ENCODE measurements at places on chromosomes 12 and 14.

- no peak for DNase-seq
Observed at GRCh38 chr12:130686511-130686991, 29.5 kb downstream of the RIMBP2 start.

DNA sequence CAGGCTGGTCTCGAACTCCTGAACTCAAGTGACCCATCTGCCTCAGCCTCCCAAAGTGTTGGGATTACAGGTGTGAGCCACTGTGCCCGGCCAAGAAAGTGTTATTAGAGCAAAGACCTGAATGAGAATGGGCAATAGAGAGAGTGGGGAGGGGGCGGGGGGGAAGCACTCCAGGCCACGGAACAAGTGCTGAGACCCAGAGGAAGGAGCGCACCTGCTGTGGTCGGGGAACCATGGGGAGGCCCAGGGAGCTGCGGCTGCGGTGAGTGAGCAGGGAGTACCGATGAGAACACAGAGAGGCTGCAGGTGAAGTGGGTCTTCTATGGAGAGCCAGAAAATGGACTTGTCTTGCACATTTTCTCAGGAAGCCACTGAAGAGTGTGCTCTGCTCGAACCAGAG is 10.8 kb downstream of the SMIM41 start:
- DNase-seq: no peak

GRCh38 chr12:130868412-130868811 is 3.5 kb upstream of the RAN start:
- no peak for DNase-seq

GRCh38 chr12:56932146-56932545 is 2.1 kb downstream of the SDR9C7 start:
- DNase-seq: no peak

DNA sequence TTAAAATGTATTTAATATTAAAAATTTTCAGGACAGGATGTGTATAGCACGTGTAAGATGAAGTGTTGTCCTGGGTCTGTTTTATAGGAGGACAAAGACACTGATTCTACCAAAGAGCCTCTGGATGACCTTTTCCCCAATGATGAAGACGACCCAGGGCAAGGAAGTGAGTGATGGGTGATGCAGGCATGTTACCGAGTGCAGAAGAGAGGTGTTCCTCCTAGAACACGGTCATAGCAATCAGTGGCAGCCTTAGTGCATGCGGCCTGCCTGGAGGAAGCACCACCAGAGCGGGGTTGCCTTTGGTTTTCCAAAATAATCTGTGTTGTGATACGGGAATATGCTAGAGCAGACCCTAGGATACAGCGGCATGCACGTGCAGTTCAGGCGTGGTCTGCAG is 33.0 kb downstream of the KLC1 start:
- DNase-seq: no peak

- no peak for DNase-seq
Observed at GRCh38 chr14:62179367-62180018, 417.3 kb downstream of the SNAPC1 start.

DNA sequence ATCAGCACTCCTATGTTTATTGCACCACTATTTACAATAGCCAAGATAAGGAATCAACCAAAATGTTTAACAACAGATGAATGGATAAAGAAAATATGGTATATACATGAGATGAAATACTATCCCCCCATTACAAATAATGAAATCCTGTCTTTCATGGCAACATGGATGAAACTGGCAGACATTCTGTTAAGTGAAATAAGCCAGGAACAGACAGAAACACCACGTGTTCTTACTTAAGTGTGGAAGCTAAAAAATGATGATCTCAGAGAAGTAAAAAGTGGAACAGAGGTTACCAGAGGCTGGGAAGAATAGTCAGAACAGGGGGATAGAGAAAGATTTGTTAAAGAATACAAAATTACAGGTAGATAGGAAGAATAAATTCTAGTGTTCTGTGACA is 113.7 kb upstream of the MDM1 start:
- no peak for DNase-seq

GRCh38 chr12:113874999-113875561 is 91.0 kb downstream of the RBM19 start:
- DNase-seq: no peak

DNA sequence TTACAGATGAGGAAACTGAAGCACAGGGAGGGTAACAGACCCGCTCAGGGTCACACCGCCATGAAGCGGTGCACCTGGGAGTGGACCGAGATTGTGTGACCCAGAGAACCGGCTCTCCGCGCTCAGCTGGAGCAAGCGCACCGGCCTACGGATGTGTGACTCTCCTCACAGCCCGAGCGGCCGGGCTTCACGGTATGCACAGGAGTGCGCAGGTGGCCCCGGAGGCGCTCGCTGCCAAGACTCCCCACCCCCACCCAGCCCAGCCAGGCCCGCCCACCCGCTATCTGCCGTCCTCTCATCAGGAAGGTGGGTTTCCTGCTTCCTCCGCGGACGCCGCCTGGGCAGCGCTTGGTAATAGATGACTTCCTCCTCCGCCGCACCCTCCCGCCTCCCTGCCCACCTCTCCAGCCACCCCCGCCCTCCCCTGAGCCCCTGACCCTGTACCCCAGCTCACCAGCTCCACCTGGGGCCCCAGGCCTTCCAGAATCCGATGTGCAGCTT is 110.7 kb downstream of the NCOR2 start:
- DNase-seq: no peak

GRCh38 chr12:66048835-66049537 is 81.6 kb downstream of the LLPH start:
- DNase-seq: no peak

- no peak for DNase-seq
Observed at GRCh38 chr12:7134396-7135166, 4.4 kb downstream of the CLSTN3 start.

GRCh38 chr14:67467134-67467533 is 21.4 kb downstream of the TMEM229B start:
- DNase-seq: no peak

GRCh38 chr12:132432721-132433577 is 57.0 kb upstream of the FBRSL1 start:
- DNase-seq: no peak

- no peak for DNase-seq
Observed at GRCh38 chr14:52032204-52032801, 36.6 kb downstream of the NID2 start.

DNA sequence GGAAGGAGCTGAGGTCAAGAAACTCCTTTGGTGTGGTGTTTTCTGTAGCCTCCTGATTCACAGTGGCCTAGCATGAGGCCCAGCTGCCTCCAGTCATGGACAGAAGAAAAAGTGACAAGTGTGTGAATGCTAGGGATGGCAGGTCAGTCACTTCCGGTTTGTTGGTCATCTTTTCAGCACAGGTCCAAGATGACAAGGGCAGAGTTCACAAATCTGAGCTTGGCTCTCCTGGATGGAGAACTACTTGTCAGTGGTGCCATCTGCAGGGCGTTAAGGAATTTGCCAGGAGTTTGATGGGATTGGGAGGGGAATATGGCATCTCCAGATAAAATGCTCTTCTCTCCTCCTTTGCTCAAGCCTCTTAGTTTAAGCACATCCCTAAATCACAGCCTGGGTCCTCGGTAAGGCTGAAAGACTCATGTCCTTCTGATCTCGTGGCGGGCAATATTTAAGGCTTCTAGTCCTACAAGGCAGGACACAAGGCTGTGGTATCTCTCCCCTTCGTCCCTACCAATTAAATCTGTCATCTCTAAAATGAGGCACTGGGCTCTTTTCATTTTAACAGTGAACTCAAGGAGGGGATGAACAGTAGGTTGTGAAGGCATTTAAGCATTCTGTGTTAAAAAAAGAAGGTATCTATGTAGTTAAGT is 10.0 kb downstream of the TUBA1B start:
- no peak for DNase-seq

GRCh38 chr12:88566430-88566829 is 13.8 kb downstream of the KITLG start:
- no peak for DNase-seq

- DNase-seq: no peak
Observed at GRCh38 chr12:6312529-6313325, 2.2 kb downstream of the PLEKHG6 start.

DNA sequence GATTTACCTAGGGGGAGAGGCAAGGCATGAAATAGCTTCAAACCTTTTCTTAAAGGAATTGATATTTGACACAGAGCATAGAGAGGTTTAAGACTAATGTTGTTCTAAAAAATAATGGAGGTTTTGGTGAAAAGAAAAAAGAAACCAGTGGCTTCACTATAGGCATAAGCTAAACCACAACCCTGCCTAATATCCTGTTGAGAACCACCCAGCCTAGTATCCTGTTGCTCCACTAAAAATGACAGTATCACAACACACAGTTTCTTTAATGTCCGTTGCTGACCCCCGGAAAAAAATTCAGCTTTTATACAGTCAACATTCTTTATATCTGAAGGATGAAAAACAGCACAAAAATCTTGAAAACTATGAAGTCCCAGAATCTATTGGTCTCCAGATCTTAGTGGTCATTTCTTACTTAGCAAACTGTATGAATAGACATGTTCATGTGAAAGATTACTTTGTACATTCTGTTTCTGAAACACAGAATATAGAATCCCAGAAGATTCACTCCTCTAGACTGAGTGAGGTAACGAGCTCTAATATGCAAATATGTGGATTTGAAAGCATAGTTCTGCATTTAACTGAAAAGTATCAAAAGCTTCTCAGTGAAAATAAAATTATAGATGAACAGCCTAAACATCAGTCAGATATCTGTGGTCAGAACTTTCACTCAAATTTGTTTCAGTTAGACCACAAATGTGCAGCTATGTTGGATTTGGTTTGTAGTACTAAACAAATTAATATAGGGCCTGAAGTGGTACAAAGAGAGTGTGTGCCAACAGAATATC is 40.5 kb downstream of the GALC start:
- no peak for DNase-seq

DNA sequence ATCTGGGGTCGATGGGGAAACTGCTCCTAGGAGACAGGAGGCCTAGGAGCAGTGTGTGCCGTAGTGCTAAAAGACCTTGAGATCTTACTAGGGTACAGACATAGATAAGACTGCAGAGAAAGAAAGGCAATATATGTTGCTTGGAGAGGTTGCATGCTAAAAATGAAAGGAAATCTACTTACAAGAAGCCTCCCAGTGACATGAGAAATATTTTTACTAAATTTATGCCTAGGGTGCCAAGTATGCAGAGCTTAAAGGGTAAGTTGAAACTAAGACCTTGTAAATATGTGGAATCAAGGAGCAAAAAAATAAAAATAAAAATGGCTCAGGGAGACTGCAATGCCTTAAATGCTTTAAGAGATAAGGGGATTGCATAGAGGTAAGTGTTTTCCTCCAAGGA is 74.8 kb downstream of the PDE6H start:
- DNase-seq: no peak

GRCh38 chr12:12157424-12157823 is 86.7 kb downstream of the BCL2L14 start:
- no peak for DNase-seq

GRCh38 chr14:93333631-93334103 is 831 bp upstream of the BTBD7 start:
- no peak for DNase-seq

GRCh38 chr14:51443195-51444018 is 203.4 kb downstream of the TMX1 start:
- DNase-seq: no peak

DNA sequence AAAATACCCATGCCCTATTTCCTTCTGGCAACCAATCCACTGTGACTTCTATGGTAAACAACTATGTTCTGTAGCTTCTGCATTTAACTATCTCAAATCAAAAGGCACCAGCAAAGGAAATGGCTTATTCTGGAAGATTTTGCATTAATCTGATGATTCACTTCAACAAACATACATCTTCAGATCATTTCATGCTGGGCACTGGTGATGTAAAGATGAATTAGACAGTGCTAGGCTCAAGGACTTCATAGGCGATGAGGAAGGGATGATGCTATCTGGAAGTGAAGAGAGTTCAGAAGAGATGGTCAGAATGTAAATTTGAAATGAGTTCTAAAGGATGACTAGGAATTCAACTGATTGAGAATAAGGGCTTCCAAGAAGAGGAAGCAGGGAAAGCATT is 363.3 kb downstream of the PAWR start:
- no peak for DNase-seq

- DNase-seq: no peak
Observed at GRCh38 chr14:37114002-37114401, 58.4 kb downstream of the SLC25A21 start.

DNA sequence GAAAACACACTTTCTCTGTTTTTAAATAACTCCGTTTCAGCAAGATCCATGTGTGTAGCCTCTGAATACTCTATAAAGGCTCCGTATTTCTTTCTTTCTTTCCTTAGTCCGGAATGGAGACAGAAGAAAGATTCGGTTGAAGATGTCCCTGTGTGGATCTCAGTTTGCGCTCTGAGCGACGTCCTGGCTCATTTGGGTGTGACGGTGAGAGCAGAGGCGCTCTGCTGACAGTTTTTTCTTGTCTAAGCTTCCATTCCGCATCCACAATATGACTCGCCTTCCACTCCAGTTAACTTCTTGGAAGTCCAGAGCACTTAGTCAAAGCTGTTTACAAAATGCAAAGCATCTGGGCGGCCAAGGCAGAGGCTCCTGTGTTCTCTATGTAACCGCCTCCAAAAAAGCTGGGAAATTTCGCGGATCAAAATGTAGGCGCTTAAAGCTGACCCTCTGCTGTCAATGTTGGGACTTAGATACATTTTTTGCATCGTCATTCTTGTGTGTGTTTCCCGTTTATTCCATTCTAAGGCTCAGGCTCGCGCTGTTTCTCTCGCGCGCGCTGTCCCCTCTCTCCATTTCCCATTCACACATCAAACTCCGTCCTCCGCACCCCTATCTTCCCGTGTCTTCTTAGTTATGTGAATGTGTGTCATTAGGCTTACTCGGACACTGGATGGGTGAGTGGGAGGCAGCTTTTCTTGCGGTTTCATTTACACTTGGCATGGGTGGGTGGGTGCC is 880 bp upstream of the FLRT2 start:
- DNase-seq: no peak

DNA sequence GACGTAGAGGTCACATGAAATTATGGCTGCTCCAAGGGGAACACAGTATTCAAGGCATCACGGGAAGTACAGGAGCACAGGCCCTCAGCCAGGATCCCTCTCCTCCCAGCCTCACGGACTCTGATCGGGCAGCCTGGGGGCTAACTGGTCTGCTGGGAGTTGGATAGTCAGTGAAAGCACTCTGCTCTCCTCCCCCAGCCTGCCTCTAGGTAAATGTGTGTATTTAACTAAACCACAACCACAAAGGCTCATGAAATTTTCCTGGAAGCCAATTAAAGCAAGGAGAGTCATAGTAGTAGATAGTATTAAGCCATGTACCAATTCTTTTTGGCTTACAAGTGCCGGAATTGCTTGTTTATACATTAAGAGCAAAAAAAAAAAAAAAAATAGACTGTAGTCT is 254.3 kb downstream of the MSRB3 start:
- no peak for DNase-seq

DNA sequence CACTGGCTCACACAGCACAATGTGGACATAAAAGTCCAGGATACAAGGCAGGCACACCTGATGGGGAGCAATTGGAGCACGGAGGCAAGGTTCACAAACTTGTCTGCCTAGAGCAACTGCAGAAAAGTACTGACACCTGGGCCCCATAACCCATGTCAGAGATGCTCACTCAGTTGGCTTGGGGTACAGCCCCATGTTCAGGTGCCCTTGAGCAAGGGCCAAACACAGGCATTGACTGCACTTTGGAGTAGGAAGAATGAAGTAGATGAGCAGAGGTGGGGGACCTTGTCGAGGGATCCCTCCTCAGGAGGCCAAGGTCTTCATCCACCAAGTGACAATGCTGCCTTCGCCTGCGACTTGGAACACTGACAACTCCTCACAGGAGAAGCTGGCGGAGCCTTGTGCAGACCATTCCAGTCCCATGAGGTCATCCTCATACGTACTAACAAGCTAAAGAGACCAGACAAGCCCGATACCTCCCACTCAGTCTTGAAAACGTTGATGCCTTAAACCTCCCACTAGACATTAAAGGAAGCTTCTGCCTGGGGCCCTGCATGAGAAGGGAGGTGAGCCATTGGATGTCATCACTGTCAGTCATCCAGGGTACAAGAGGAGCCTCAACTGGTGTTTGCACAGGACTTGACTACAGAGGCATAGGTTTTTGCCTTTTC is 42.5 kb upstream of the C14orf180 start:
- DNase-seq: no peak

Data from bone marrow (tissue), 2 donors.